ENCODE measurements at places on chromosomes 2 and 18.

DNA sequence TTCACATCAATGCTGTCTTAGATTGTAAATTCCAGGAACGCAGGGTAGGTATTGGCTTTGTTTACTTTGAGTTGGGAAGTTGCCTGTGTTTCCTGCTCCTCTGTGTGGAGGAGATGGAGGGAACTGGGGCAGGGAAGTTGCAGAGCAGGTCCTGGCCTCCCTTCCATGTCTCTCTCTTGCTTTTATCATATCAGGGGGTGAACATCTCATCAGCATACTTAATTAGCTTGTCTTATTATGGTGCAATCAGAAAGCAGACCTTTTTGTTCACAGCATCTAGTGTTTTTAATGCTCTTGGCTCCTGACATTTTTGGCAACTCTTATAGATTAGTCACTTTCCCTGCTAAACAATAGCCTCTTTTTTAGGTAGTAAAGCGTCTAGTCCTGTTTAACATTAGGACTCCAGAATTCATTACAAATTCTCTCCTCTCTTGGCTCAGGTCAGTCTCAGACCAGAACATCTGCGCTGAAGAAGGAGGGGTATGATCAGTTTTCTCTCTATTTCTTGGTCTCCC lies 11.5 kb upstream of the DIPK1C start:
- no peak for DNase-seq

DNA sequence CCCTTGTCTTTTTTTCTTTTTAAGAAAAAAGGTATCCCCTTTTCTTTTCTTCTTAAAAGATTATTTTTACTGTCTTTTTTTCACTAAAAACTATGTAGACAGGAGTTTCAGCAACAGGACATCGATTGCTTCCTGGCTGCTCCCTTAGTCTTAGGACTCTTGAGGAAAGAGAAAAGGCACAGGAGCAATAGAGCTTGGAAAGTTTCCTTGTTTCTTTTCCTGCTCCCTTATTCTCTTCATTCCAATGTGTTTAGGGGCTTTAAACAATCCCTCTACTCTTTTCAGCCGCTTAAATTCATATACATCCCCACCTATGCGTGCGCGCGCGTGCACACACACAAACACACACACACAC lies 225.9 kb upstream of the FBXO11 start:
- DNase-seq: no peak

GRCh38 chr2:159290289-159290907 lies 3.9 kb upstream of the WDSUB1 start:
- DNase-seq: no peak

GRCh38 chr2:200469708-200470211 lies 40.1 kb downstream of the KCTD18 start:
- DNase-seq: no peak

GRCh38 chr18:5824370-5824984 lies 70.8 kb downstream of the TMEM200C start:
- no peak for DNase-seq

- no peak for DNase-seq
Observed at GRCh38 chr2:19116918-19117317, 241.5 kb downstream of the OSR1 start.

DNA sequence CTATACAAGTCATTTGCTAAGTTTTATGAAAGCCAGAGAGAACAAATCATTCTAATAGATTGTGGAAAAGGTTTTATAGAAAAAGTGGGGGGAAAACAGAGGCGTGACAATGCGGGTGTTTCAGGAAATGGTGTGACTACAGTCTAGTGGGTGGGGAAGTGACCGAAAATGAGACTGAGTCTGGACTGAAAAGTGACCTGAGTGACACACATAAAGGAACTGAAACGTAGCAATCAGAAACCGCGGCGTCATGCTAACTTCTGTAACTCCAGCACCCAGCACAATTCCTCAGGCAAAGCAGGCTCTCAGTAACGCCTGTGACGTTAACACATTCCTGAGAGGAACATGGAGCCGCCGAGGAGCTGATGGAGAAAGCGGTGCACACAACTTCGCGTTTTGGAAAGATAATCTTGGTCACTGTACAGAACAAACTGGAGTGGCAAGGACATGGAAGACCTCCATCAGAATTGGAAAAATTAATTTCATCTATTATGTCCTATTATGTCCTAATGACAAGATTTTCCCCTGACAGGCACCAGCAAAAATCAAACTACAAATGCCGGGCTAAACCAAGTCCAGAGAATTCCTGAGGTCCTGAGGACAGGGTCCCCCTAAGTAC lies 1.4 kb upstream of the CD226 start:
- DNase-seq: peak; percentile 18

GRCh38 chr2:47091118-47091517 lies 64.0 kb downstream of the STPG4 start:
- no peak for DNase-seq

- no peak for DNase-seq
Observed at GRCh38 chr2:161434118-161434517, 18.0 kb downstream of the TBR1 start.

DNA sequence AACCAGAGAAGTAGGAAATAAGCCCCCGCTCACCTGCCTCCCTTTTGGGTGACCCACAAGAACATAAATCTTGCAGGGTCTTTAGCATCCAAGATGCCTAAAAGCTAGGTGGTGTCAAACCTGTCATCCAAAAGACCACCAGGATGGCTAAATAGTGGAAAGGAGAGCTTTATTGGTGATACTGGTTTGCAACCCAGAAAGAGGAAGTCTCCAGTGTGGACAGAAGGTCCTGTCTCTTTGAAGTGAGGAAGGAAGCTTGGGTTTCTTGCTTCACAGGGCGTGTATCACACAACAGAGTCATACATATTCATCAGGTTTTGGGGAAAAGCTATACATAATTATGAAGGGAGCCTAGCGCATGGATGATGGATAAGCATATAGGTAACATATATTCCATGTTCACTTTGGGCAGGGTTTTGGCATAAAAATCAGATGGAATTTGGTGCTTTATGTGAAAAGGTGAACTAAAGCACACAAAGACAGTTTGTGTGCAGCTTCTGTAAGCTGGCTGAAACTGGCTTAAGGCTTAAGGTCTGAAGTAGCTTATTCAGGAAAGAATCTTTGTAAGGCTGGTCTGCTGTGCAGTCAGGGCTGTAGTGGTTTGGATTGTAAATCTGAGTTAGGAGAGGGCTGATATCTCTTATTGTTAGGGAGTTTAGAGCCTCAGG lies 102.2 kb upstream of the MSH2 start:
- no peak for DNase-seq

GRCh38 chr2:113915082-113915819 lies 25.4 kb downstream of the ACTR3 start:
- no peak for DNase-seq

DNA sequence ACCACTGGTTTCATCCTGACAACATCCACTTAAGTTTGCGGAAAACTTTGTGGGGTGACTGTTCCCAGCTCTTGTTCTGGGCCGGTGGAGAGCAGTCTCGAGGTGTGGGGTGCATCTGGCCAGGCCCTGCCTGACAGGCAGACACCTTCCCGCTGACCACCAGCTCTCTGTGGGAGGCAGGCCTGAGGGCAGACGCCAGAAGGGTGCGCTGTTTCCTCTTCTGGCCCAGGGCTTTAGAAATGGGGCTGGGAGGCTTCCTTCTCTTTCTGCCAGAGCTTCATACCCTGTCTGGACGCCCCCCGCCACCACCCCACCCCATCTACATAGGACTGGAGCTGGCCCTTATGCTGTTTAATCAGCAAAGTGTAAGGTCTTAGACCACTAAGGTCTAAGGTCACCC lies 263.8 kb downstream of the LOXHD1 start:
- DNase-seq: no peak

DNA sequence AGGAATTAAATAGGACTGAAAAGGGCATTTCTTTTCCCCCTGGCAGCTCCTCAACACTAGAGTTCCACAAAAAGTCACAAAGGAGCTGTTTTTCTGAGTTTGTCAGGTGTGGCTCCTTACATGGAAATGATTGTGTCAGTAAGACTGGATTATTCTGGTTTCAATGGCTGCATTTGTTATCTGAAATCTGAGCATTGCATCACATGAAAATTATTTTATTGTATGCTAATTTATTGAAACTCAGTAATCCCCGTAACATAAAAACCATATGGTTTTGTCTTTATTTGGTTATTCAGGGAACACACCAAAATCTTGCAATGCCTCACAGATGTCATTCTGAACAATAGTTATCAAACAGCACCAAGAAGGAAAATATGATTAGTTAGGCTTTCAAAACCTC lies 439.7 kb upstream of the TNP1 start:
- no peak for DNase-seq

All from stimulated activated CD4-positive, alpha-beta T cell treated with anti-CD3 and anti-CD28 coated beads, Interleukin-15, amount 100 ng/mL, for 1 hour (primary cell).